Body of pancreas (tissue), 4 donors: ENCODE measurements at places on chromosomes 5 and 9. TPM values are rescaled to one million over a fixed set of nuclear protein-coding genes. Genes with fewer than 3 reads are reported as not detected.

The KCNMB1 gene
- total RNA-seq = not detected

The SELENOP gene
- total RNA-seq = 289 TPM

DNA sequence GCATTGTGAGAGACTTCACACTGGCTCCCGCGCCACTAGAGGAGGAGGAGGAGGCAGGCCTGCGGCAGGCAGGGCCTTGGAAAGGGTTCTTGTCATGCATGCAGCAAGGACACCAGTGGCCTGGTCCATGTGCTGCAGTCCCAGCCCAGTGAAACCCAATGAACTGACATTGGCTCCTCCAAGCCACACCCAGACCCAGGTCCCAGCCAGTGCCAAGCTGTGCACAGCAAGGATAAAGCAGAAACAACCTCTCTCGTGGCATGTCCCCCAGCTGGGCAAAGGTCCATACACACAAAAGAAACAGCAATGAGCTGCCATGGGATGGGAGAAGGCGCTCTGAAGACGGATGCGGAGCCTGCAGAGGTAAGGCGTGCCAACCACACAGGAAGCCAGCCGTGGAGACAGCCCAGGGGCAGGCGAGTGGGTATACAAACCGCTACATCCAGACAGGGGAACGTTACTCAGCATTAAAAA is 89.2 kb downstream of the SEMA4D start:
- H3K27me3 ChIP-seq = no peaks in the 10 kb centered on the region
- no peaks in the 10 kb centered on the region for H3K4me1 ChIP-seq
- no peak overlapping the region for H3K27ac ChIP-seq
- H3K36me3 ChIP-seq = no peaks in the 10 kb centered on the region
- no peak overlapping the region for H3K4me3 ChIP-seq

DNA sequence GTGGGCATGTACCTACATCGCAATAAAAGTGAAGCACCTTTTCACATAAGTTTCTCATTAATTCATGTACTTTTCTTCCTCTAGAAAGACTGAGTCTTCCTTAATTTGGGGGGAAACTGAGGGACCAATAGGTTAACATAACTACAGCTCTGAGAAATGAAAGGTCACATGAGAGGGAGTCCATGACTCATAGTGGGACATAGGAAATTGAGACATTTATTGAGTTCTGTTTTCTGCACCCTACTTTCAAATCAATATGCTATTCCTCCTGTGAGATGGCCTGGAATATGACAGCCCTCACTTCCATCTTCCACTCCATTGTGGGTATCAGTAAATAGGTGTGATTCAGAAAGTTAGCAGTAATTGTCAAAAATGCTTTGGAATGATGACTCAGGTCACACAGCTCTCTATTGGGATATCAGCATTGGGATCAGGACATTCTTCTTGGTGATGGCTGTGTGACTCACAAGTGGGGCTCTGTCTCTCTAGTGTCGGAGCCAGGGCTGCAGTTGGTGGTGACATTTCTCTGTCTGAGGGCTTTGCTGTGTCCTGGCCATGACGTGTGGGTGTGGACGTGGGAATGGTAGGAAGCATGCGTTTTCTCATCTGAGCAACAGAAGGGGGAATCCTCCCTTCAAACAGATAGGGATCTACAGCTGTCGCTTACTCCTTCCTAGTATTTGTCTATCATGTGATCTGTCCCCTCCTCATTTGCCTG is 125.0 kb downstream of the TRIO start:
- peaks cover 26% of the 10 kb centered on the region for H3K4me1 ChIP-seq
- no peak overlapping the region for H3K4me3 ChIP-seq
- H3K36me3 ChIP-seq = no peaks in the 10 kb centered on the region
- H3K27ac ChIP-seq = no peak overlapping the region
- no peak for DNase-seq

DNA sequence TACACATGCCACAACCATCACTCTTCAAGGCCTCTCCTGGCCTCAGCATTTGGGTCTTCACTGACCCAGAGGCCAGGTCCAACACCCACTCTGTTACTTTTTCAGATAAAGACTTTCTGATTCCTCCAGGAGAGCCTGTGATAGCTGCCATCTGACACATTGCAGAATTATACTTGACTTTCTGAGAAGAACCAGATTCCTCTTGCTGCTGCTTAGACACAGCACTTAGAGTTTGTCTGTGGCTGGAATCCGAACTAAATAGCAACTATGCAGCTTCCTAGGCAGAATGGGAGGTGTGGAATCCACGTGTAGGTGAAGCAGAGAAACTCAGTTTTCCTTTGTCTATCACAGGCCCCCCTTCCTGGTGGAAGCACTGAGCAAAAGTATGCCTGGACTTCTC is 344.7 kb upstream of the SLC30A5 start:
- no peak overlapping the region for H3K4me3 ChIP-seq
- H3K27ac ChIP-seq = no peak overlapping the region
- peaks cover 9% of the 10 kb centered on the region for H3K4me1 ChIP-seq

The PDE8B gene
- total RNA-seq = 15.8 TPM

DNA sequence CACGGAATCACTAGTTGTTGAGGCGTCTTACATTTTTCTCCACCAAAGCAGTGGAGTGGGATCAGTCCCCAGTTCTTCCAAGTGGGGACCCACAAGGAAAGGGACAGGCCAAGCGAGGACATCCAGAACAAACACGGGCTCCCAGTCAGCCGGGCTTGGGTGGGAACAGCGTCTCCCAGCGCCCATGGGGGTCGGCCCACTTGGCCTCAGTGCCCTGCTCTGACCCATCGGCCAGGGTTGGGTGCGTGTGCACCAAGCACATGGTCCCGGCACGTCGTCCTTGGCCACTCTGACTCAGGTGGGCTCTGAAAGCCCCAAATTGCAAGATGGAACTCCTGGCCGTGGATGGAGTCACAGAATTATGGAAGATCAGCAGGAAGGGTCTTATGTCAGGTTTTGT is 37.9 kb downstream of the DBH start:
- H3K27ac ChIP-seq = no peak overlapping the region
- no peaks in the 10 kb centered on the region for H3K4me1 ChIP-seq
- DNase-seq = no peak

DNA sequence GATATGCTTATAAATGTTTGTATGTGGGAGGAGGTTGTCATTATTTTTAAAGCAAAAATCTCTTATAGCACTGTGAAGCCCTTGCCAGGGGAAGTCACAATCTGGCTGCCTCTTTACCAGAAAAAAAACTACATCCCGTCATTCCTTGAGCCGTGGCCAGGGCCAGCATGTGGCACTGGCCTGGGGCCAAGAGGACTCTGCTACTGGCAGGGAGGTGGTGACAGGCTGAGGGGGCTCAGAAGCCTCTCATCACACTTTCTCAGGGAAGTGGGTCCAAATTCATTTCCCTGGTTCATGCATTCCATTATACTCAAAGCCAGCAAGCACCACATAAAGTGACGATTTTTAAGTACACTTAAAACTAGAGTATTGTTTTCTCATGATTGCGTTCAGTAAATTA is 457.3 kb downstream of the ZNF608 start:
- no peaks in the 10 kb centered on the region for H3K27me3 ChIP-seq
- H3K36me3 ChIP-seq = no peaks in the 10 kb centered on the region
- DNase-seq = peak; percentile 90
- H3K4me1 ChIP-seq = peaks cover 68% of the 10 kb centered on the region
- H3K27ac ChIP-seq = peak overlapping the region; percentile 78
- H3K4me3 ChIP-seq = no peak overlapping the region
